GM19239 (cell line): ENCODE measurements at places on chromosomes 2 and 18.
A peak's percentile ranks its signal among the peaks of the same experiment; 100 is the strongest.

GRCh38 chr2:240648155-240648649, 22.9 kb downstream of the GPR35 start:
- DNase-seq = no peak

DNA sequence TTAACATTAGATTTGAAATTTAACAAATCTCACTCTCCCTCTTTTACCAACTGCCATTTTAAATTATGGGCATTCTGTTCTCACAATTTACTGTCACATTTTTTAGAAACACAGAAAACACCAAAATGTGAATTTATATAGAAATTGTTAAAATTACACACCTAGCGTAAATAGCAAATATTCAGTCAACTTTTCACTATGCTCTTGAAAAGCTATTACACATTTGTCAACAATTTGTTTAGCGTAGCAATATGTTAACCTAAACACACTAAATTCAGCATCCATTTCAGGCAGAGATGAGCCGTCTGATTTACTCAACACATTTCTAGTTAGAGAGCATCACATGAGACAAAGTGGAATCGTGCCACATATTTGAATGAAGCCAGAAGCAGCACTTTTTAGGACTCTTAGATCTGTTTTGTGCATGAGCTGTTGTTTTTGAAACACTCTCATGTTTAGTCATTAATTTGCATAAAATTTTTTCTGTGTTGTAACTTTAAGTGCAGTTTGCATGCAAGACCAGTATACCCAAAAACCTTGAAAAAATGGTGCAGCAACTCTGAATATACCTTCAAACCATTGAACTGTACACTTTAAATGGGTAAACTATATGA, 8.2 kb downstream of the TTC32 start:
- no peak for DNase-seq

- peak; percentile 21 for DNase-seq
Measured at GRCh38 chr2:42169874-42170521, 845 bp downstream of the EML4 start.

DNA sequence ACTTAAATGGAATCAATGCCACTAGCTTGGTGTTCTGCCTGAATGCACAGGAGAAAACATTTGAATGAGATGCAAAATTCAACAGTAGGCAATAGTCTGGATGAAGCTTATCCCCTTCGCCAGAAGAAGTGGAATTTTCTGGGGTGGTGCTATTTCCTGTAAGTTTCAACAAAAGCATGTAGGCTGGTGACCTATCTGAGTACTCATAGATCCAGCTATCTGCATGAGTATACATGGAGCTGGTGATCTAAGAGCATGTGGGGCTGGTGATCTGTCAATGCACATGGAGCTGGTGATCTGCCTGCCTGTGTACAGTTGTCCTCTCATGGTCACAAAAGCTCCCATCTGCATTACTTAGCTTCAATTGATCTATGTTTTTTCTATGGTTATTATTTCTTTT, 71.2 kb downstream of the SLC9A4 start:
- no peak for DNase-seq
